ENCODE measurements at places on chromosomes 6 and 20. TPM values are rescaled to one million over a fixed set of nuclear protein-coding genes. Genes with fewer than 3 reads are reported as not detected.

GRCh38 chr20:63554361-63555278 lies 661 bp downstream of the FNDC11 start:
- DNase-seq: no peak

PLCB4 gene
- 0.07 TPM for total RNA-seq

DNA sequence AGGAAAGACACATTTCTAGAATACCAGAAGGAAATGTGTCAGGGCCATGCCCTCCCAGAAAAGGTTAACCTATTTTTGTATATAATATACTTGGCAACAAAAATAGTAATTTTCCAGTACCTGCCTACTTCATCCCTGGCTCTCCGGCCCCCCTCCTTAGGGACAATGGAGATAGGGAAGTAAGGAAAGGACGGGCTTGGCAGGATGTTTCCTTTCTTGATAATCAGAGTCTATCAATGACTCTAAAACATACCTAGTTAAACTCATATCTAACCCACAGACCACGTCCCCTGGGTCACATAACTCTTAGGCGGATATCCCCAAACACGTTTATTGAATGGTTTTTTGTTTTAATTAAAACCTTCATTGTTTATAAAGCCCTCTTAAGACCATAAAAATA lies 11.8 kb downstream of the UQCC2 start:
- DNase-seq: no peak

DNA sequence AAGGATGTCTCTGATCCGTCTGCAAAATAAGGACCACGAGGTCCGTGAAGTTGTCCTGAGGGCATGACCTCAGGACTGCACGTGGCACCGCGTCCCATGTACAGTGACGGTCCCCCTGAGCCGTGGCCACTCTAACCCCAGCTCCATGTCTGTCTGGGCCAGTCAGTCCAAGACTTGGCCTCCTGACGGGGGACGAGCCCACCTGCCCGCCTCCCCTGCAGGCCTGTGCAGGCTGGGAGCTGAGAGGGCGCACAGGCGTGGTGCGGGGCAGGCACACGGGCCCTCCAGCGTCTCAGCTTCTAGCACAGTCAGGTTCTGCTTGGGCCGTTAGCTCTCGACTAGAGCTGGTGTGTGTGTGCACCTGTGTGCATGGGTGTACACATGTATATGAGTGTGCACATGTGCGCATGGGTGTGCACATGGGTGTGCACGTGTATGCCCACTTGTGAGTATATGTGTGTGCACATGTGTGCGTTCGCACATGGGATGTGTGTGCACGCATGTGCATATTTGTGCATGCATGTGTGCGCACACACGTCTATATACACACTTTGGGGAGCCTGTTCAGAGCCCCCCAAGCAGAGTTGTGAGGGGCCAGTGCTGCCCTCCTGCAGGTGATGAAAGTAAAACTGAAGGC lies 307.0 kb downstream of the TAF4 start:
- DNase-seq: no peak

ARMH2 gene
- 3.7 TPM for total RNA-seq

DNA sequence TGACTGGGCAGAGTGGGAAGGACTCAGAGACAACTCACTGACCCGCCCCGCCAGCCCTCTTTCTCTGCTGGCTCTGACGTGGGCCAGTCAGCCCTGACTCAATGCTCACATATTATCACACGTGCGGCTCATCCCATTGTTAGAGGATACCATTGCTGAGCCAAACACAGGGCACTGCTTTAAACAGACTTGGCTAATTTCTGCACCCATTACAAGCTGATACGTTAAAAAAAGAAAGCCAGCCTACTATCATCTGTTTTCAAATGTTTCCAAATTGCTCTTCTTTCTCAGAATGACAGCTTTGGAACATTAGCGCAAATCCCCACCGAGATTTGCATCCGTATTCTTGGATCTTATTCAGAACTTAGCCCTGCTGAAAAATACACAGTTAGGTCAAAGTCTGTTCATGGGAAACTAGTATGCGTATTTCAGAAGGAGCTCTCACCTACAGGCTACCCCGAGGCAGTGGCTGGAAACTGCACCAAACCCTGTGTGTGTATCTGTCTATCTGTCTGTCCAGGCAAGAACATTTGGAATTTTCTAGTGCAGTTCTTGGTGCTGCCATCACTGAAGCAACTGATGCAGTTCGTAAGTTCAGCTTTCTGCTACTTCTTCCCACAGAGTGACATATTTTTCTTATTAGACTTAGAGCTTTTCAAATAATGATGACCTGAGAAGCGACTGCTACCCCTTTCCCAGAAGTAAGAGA lies 32.8 kb downstream of the RAMACL start:
- DNase-seq: no peak

TMEM74B gene
- not detected for total RNA-seq

DNA sequence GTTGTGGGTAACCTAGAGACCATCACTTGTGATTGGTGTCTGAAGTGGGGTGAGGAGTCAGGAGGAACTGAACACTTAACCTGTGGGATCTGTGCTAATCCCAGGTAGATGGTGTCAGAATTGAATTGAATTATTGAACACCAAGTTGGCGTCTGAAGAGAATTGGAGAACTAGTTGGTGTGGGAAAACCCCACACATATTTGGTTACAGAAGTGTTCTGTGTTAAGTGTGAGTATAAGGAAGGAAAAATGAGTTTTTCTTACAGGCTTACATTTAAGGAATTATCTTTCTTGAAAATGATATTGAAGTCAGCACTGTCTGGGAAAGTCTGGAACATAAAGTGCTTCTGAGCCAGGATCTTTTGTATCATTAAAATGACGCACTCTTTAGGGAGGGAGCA lies 182.9 kb upstream of the ECI2 start:
- no peak for DNase-seq

DEFB132 gene
- total RNA-seq: not detected

GRCh38 chr6:160333841-160334240 lies 14.3 kb upstream of the SLC22A3 start:
- DNase-seq: no peak

DNA sequence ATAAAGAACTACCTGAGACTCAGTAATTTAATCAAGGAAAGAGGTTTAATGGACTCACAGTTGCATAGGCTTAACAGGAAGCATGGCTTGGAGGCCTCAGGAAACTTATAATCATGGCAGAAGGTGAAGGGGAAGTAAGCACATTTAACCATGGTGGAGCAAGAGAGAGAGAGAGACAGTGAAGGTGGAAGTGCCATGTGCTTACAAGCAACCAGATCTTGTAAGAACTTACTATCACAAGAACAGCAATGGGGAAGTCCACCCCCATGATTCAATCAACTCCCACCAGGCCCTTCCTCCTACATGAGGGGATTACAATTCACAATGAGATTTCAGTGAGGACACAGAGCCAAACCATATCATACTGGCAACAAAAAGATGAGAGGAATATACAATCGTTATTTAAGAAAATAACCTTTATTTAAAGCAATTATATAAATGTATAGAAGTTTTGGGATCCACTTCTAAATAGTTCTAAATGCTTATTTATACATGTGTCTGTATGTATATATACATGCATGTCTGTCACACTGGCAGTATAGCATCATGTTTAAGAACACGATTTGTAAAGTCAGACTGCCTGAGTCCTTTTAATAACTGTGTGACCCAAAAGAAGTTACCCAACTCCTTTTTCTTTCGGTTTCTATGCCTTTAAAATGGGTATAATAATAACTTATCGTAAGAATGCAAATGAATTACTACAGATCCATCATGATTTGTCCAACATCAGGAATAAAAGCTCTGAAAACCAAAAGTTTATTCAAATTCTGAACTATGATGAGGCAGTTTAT lies 255.7 kb upstream of the THEMIS start:
- no peak for DNase-seq

PRICKLE4 gene
- total RNA-seq: 0.60 TPM

DNA sequence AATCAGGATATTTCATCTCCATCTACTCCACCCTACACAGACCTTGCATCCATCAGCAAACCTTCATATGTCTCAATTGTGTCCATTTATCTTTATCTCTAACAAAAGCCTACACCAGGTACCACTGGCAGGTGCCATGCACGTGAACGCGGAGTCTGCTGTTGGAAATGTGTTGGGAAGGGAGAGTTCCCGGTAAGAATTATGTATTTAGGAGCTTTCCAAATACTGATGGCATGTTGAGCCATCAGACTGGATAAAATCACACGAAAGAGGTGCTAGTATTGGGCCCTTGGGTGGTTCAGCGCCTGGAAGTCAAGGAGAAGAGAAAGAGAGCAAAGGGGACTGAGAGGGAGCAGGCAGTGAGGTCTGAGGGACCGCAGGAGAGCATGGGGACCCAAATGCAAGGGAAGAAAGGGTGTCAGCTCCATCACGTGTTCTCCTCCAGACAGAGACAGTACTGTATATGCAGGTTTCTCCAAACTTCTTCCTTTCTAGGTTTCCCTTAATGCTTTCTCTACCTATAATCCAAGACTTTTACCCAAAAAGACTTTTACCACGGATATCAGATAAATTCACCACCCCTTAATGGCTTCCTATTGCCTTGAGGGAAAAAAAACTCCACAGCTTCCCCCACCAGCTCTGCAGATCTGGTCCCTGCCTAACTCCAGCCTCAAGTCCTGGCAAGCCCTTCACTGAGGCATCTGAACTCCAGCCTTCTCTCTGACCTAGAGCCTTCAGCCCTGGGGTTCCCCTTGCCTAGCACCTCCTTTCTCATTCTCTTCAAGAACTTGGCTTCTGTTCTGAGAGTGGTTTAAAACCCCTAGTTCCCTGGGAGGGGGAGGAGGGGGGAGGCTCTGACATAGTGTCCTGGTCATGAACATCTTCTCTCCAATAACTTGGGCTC lies 4.8 kb upstream of the ZNF217 start:
- no peak for DNase-seq

DNA sequence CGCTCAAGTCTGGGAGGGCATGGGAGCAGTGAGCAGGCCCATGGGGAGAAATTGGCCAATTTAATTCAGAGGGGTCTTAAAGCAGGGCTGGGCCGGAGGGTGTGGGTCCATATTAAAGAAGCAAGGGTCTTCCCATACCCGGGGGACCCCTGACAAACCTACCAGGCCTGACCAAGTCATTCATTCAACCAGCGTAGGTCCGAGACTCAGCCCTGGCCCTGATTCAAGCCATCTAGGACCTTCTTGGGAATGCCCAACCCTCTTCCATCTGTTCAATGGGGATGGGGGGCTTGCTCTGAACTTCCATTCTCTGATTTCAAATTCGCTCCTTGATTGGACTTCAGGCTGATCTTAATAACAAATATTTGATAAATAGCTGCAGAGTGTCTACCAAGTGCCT lies 7.3 kb downstream of the ADIG start:
- no peak for DNase-seq

- no peak for DNase-seq
These were observed 19.8 kb downstream of the ERGIC3 start for GRCh38 chr20:35561671-35562070.

DNA sequence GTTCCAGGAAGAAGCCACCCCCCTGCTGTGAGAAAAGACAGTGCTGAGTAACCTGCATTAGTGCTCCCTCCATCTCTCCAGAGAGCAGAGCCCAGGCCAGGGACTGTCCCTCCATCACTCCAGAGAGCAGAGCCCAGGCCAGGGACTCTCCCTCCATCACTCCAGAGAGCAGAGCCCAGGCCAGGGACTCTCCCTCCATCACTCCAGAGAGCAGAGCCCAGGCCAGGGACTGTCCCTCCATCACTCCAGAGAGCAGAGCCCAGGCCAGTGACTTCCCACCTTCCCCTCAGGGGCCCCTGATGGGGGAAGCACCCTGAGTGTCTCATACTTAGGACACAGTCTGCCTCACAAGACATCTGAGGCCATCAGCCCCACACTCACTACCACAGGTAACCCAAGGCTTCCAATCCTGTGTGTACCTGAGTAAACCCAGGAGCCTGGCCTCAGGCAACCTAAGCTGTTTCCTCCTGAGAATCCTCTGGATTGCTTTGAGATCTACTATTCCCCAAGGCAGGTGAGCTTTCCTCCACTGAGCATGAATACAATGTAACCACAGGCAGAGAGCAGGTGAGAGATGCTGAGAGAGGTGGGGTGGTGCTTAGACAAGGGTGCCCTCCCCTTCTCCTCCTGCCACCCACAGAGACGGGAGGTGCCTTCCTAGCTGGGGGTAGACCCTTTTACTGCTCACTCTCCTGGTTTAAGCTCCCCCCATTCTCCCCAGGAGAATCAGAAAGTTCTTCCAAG lies 4.9 kb downstream of the TBXT start:
- no peak for DNase-seq

HNF4A gene
- total RNA-seq: 0.32 TPM

DNA sequence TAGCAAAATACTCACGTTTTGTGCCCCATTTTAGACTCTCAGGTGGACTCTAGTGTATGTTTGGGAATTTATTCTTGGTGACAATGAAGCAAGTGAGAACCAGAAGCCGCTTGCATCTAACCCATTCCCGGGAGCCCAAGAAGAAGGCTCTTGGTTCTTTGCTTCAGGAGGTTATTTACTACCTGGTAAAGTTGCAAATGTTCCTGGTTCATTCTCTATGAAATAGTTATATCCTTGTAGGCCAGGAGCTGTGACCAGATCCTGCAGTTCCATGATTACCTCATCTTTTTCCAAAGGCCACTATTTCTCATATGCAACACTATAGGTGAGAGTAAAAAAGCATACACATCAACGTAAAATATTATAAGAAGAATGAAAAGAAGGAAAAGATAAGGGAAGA lies 60.9 kb upstream of the FABP7 start:
- DNase-seq: no peak

GRCh38 chr6:97958134-97958533 lies 675.1 kb upstream of the MMS22L start:
- no peak for DNase-seq

NRN1 gene
- not detected for total RNA-seq

CST7 gene
- 22.8 TPM for total RNA-seq

CNKSR3 gene
- total RNA-seq: 0.35 TPM

GRCh38 chr6:13931797-13932402 lies 7.1 kb downstream of the RNF182 start:
- no peak for DNase-seq

DNA sequence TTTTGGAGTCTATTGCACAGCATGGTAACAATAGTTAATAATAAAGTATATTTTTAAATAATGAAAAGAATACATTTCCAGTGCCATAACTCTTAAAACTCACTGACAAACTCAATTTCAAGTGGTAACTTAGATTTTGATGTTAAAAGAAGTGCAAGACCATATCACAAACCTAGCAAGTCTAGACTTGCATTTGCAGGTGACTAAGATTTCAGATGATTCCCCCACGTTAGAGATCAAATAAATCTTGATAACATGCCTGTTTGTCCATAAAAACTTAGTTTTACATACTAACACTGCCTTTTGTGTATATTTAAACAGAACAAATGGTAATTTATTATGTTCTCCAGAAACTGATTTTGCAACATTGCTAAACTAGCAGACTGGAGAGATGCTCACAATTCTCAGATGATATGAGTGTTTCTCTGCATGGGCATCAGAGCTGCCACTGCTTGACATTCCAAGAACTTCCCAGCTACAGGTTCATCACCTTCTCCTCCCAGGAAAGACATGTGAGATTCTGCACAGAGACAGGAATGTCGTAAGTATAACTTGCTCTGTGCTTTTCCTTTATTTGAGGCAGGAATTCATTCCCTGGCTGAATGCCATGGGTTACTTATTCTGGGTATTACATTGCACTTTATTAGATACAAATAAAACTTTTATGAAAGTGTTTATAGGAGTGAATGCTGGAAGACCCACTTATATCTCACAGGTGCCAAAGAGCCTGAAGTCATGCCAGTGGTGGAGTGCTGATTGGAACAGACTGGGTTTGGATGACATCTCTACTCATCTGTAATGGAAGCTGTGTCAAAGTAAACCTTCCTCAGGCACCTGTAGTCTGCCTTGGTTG lies 160.2 kb upstream of the FOXA2 start:
- no peak for DNase-seq

ULBP3 gene
- 0.79 TPM for total RNA-seq

Measured in T-cell (primary cell).